ENCODE measurements at places on chromosomes 5 and 9.

- DNase-seq, result no peak
Observed at GRCh38 chr5:7220156-7220555, 175.8 kb upstream of the ADCY2 start.

GRCh38 chr5:180441564-180442051 lies 52.6 kb upstream of the CNOT6 start:
- no peak for DNase-seq

DNA sequence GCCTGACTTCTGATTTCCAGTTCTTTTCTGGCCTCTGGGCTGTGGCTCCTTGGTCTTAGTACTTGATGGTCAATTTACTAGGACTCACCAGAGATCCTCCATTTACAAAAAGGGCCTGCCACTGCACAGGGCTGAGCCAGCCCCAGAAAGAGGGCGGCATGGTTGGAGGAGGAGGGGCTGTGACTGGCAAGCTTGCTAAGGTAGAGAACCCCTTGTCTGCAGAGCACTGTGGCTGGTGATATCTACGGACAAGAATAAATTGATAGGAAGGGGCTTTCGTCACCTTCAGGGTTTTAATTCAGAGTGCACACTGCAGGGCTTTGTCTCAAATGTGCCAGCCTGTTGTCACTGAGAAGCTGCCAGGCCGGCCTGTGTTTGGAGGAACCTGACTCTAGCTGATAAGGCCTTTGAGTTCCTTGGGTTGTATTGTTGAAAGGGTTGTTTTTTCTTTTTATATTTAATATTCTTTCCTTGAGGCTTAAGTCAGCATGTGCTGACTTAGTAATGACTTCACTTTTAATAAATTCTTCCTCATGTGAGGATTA lies 15.1 kb downstream of the SLC22A5 start:
- peak; percentile 62 for DNase-seq

DNA sequence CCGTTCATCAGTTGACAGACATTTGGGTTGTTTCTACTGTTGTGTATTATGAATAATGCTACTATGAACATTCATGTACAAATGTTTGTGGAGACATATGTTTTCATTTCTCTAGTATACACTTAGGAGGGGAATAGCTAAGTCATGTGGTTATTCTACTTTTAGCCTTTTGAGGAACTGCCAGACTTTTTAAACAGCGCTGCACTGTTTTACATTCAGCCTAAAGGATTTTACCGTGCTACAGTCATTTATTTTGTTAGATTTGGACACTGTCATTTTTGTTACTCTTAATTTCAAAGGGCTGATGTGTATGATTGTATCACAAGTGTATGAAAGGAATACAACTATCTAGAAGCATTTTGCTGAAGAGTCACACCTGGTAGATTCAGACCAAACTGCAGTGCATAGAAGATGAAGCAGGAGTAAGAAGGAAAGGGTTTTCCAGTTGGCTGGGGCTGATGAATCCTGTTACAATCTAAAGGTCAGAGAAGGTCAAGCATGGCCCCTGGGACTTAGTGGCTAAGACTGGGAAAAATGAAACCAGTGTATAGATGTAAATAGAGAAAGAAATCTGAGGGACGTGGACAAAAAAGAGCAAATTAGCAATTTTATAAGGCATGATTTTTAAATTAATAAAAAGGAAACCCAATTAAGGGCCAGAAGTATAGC lies 509.7 kb downstream of the PSAT1 start:
- DNase-seq, result no peak

DNA sequence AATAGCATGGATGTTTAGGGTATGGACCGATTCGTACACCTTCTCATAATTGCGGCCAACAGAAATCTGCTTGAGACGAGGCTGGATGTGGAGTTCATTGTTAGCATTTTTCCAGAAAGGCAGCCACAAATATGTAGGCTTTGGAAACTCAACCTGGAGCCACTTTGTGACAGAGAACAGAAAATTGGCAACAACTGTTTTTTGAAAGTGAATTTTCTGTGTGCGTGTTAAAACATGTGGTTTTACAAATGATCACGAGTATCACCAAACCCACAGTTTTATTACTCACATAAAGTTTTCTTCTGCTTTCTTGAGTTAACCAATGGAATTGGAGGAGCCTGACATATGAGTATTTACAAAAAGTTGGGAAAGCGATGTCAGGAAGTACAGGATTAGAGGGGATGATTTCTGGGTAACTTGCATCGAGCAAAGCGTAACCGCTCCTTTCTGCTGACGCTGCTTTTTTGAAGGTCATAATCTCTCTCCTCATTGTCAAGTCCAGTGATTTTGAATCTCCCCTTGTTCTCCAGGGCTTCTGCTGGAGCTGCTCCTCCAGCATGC lies 138.5 kb upstream of the TAF11L2 start:
- no peak for DNase-seq

GRCh38 chr5:78720997-78721396 lies 72.4 kb upstream of the LHFPL2 start:
- no peak for DNase-seq

DNA sequence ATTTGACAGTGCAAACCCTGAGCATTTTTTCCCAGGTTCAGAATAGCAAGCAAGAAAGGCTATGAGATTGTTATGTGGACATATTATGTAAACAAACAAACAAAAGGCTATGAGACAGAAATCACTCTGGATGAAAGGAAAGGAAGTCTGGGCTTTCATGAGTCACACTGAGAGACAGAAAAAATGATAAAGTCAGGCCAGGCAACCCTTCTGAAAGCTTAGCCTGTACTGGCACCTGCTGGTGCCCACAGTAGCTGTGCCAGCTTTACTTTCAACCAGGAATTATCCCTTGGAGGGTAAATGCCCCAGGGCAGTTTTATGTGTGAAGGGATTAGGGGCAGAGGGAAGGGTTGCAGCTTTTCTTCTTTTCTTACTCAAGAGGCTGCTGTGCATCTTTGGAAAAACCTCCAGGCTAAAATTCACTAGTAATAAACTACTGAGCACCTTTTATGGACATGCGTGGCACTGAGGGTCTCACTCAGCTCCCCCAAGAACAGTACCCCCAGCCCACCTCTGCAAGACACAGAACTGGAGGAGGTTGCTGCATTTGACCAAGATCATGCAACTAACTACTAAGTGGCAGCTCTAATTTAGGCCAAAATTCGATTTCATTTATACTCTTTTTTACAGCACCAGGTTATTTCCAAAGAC lies 41.7 kb downstream of the ACTL7B start:
- DNase-seq, result no peak

GRCh38 chr5:160480652-160481051 lies 59.0 kb downstream of the PTTG1 start:
- DNase-seq, result no peak

GRCh38 chr5:74685979-74686631 lies 1.1 kb downstream of the HEXB start:
- no peak for DNase-seq

GRCh38 chr9:38253200-38253599 lies 139.3 kb upstream of the ALDH1B1 start:
- DNase-seq, result peak; percentile 56

DNA sequence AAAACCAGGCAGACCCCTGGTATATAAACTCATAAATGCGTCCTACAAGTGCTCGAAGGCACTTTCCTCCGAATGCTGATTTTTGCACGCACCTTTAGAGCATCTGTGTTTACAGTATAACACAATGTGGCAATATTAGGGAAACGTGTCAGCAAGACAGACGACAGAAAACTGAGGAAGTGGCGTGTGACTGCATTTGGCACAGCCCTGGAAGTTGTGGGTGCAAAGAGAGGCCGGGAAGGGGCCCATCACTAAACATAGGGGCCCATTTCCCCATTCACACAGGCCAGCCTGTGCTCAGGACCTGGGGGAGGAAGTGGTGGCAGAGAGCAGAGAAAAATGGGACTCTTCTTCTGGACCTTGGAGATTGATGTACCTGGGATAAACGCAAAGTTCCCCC lies 48.2 kb downstream of the RASGEF1C start:
- no peak for DNase-seq

GRCh38 chr9:27665136-27665535 lies 91.9 kb upstream of the C9orf72 start:
- no peak for DNase-seq

GRCh38 chr5:41112486-41113455 lies 41.6 kb upstream of the MROH2B start:
- DNase-seq, result no peak

DNA sequence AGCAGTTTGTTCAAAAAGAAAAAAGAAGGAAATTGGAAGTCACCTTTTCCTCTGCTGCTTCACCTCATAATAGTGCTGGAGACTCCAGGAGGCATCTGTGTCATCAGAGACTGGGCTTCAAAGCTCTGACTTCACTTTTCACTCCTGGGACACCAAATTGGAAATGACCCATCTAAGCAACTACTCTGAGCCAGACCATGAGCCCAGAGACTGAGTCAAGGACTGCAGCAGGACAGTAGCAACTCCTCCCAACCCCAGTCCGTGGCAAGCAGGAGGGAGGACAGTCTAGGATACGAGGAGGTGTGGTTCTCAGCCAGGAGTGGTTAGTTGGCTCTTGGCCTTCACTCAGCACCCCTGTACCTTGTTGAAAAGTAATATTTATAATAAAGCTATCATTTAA lies 131.5 kb downstream of the INSYN2B start:
- DNase-seq, result no peak

DNA sequence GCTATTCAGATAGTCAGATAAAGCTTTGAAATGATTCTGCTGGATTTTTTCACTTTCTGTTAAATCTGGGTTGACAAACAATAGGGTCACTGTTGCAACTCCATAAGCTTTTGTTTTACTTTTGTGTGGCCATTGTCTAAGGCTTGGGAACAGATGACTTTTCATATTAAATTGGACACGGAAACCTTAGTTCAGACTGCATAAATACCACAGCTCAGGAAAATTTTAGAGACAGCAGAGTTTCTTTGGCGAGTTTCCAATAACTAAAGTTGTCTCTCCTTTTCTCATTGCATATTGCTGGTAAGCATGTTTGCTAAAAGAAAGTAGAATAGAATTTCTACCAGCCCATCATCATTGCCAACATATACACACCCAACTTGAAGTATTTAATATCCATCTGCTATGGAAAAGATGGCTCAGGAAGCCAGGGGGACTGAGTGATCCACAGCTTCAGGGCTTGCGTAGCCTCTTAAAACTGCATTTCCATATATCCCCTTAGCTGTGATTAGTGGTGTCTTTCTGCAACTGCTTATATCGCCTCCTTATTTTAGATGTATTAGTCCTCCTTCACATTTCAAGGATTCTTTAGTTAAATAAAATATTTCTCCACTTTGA lies 168.2 kb downstream of the ARHGAP26 start:
- no peak for DNase-seq

GRCh38 chr9:36407122-36407723 lies 7.2 kb upstream of the RNF38 start:
- no peak for DNase-seq

- DNase-seq, result no peak
Observed at GRCh38 chr5:164052536-164053093, 547.2 kb downstream of the MAT2B start.

DNA sequence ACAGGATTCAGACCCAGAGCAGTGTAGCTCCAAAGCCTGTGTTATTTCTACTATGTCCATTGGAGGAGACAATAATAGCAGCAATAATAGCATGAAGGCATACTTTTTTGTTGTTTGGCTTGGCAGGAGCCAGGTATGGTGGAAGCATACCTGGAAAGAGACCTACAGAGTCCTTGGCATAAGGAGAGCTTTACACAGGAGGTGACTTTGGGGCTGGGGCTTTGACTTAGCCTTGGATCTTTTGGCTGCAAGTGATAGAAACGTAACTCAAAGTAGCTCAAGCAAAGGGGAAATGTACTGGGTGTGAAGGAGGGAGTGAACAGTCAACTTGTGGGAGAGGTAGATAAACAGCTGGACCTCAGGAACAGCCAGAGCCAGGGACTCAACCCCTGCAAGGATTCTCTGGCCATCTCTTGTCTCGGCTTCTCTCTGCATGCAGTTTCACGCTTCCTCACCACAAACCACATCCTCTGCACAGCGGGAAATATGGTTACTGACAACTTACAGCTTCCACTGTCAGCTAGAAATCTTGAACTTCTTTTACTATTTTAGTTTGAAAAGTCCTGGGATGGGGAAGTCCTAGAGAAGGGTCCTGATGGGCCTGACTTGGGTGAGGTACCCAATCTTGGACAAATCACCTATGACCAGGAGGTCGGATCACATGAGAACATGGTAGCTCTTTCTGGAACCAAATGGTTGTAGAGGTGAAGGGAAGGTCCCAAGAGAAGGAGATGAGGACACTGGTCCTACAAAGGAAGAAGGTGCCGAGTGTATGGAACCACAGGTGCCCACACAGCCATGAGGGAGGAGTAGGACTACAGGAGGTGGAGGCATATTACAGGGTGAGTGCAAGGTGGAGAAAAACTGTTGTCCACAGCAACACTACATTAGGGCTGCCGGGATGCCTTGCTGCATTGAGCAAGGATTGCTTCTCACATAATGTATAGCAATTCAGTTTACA lies 47.0 kb upstream of the TGFBR1 start:
- no peak for DNase-seq

GRCh38 chr5:95818181-95819147 lies 4.1 kb downstream of the GLRX start:
- peak; percentile 71 for DNase-seq

DNA sequence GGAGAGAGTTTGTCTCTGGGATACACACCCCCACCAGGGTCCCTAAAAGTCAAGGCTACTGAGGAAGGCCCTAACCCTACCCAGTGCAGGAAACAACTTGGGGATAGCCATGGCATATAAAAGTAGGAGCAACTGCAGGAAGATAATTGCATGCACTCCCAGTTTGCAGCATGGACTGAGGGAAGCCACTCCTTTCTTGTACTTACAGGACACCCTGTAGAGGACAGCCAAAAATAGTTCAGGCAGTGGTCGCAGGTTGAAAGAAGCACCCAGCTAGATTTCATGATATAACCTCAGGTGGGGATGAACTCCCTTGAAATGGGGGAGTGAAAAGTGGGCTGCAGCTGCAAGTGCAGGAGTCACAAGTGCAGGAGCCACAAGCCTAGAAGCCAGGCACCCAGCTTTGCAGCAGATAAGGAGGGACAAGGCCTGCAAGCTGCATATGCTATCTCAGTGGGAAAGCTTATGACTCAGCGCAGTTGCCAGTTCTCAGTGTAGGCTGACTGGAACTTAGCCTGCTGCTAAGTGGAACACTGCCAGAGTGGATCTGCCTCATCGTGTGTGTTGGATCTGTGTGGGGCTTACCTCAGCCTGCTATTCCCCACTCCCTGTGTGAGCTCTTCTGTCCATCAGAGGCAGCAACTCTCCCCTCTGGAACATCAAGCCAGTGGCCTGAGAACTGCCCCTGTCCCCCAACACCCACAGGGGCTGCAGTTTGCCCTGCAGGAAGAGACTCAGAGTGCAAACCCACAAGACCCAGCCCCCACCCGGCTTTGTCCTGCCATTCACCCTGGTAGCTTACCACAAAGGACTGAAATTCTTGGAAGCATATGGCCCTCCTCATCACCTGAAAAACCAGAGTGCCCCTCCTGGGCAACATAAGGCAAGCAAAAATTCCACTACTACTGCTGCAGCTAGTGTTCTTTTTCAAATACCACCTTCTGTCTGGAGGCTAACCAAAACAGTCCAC lies 42.7 kb downstream of the CYLC2 start:
- DNase-seq, result no peak
